Mesangial cell (primary cell): ENCODE measurements at places on chromosomes 1 and 21. TPM values are rescaled to one million over a fixed set of nuclear protein-coding genes. Genes with fewer than 3 reads are reported as not detected.

CCDC181 gene
- total RNA-seq, result 0.38 and 0.65 TPM in 2 replicates

YBEY gene
- 11.1 and 21.6 TPM in 2 replicates for total RNA-seq

FCRL2 gene
- not detected in 2 replicates for total RNA-seq

NFASC gene
- not detected in 2 replicates for total RNA-seq

LCE2C gene
- total RNA-seq, result not detected in 2 replicates
